Esophagus mucosa (tissue), 1 donor: ENCODE measurements at places on chromosomes 13 and 19. TPM values are rescaled to one million over a fixed set of nuclear protein-coding genes. Genes with fewer than 3 reads are reported as not detected.

The TEX26 gene
- total RNA-seq = not detected

The ZNF439 gene
- 0.84 TPM for total RNA-seq

The USPL1 gene
- total RNA-seq = 5.7 TPM

The SOX1 gene
- total RNA-seq = not detected

The MATK gene
- total RNA-seq = 0.24 TPM

DNA sequence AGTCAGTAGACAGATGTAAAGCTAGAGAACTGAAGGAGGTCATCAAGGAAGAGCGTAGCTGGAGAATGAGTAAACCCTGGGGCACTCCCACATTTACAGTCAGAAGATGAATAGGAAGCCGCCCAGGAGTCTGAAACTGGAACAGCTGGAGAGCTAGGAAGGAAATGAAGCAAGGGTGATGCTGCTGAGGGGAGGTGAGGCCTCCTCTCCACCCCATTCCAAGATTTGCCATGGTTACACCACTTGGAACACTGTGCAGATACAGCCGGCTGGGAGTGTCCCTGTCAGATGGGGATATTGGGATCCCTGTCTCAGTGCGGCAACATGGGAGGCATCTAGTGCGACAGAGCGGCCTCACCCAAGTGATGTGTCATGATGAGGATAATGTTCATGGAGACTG is 51.8 kb upstream of the GPI start:
- peak; percentile 63 for ATAC-seq

DNA sequence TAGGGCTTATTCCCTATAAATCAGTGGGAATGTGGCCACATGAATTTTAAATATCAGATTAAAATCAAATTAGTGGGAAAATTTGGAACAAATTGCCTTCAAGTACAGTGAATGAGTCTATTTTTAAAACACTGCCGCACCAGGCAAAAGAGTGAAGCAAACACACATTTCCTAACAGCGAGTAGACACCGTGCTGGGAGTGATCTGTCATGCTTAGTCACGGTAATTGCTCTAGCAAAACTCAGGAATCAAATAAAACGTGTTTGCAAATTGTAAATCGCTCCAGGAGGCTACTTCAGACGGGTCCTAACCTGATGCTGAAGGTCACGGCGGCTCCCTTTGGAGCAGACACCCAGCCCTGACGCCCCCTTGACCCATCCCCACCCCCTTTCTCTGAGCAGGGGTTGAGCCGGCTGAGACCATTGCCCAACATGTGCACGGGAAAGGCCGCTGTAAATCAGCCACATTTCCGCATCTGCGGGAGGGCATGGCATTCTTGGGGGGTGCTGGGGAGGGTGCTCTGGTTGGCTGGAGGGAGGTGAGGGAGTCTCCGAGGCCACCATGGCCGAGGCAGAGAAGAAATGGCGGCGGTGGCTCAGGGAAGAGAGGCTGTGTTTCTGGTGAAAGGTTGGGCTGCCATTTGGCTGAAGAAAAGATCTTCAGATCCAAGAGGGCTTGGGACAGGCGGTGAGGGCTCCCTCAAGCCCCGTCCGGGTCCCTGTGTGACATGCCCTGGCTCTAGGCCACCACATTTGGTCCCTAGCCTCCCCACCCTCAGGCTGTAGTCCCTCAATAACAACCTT is 8.9 kb downstream of the CEBPA start:
- ATAC-seq = peak; percentile 53

GRCh38 chr19:2468596-2468995 is 7.3 kb upstream of the GADD45B start:
- no peak for ATAC-seq

DNA sequence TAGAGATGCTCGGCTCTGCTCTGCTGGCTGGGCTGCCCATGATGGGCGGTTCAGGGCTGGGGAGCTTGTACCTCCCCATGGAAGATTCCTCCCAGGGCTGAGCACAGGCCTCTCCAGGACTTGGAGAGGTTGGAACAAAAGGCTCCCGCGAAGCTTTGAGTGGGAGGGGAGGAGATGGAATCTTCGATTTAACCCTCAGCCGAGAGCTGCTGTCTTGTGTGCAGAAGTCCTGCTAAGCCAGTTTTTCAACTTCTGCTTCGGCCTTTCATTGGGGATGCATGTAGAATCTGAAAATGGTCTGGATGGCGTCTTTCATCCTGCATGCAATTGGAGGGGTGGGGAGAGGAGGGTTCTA is 163.3 kb downstream of the KDM4B start:
- peak; percentile 10 for ATAC-seq

DNA sequence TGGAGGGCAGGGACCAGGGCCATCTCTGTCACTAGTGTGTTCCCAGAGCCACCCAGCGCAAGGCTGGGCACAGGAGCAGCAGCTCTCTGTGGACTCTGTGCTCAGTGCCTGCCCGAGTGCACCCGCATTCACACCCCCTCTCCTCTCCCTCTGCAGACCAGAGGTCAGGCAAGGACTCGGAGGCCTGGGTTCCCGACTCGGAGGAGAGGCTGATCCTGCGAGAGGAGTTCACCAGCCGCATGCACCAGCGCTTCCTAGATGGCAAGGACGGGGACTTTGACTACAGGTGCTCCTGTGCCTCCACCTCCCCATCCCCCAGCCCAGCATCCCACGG is 10.2 kb downstream of the CCDC97 start:
- ATAC-seq = no peak

DNA sequence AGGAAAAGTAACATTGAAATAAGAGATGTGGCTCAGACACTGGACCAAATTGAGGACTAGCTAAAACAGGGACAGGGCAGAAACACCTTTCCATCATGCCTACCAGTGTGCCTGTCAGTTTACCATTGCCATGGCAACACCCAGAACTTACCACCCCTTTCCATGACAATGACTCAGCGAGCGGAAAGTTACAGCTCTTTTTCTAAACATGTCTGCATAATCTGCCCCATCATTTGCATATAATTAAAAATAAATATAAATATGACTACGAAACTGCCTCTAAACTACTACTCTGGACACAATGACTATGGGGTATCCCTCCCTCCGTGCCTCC is 96.0 kb downstream of the UBL3 start:
- ATAC-seq = no peak

- ATAC-seq = no peak
Observed at GRCh38 chr13:94263038-94263437, 216.4 kb downstream of the DCT start.

GRCh38 chr19:52397310-52398080 is at the start of gene ZNF528:
TSS of gene ZNF528 (plus strand) at chr19:52397849. CDS start at chr19:52402014, 4,165 bp downstream.
- ATAC-seq = peak; percentile 100

GRCh38 chr13:39401756-39402155 is 201.2 kb downstream of the LHFPL6 start:
- ATAC-seq = no peak

- no peak for ATAC-seq
Observed at GRCh38 chr13:29849071-29849631, 1.3 kb downstream of the UBL3 start.

DNA sequence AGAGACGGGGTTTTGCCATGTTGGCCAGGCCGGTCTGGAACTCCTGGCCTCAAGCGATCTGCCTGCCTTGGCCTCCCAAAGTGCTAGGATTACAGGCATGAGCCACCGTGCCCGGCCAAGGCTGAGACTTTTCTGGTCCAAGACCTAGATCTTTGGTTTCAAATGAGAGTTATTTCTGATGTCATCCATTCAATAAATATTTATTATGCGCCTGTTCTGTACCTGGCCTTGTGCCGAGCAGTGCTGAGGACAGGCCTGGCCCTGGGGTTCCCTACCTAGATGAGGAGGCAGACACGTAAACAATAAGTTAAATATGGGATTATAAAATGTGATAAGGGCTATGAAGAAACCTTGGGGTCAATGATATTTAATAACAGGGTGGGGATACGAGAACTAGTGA is 4.5 kb downstream of the RELB start:
- no peak for ATAC-seq
